ENCODE measurements at places on chromosomes 6 and 20.

DNA sequence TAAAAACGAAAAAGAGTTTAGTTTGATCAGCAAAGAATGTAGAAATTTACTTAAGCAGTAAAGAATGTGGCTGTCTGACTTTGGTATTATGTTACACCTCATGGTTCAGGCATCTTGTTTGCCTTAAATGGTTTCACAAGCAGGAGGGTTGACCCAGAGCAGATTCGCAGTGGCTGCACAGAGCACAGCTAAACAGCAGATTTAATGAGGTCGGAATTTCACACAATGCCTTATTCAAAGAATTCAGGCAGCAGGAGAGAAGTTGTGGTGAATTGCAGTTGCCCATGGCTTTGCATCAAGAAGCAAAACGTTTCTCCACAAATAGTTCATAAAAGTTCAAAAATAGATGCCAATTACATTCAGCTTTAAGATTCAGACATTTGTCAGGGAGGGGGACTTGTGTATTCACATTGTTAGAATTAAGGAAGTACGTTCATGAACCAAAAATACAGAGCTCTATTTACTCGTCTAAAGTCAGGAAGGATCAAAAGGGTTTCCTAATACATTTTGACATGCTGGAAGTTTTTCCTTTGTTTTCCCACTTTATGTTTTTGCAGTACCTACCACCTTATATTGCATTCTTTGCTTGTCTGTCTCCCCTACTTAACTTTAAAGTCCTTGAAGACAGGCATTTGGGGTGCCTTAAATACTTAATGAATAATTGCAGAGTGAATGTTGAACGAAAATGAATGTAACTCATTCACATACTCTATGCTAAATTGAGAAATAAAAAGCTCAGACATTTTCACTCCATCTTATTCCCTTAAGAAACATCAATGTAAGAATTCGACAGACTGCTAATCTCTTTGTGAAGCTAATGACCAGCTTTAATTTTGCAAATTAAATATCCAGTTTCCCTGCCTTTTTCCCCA lies 1163.6 kb upstream of the CITED2 start:
- DNase-seq, result no peak

GRCh38 chr20:45934046-45934585 lies 367 bp upstream of the PCIF1 start:
- no peak for DNase-seq

DNA sequence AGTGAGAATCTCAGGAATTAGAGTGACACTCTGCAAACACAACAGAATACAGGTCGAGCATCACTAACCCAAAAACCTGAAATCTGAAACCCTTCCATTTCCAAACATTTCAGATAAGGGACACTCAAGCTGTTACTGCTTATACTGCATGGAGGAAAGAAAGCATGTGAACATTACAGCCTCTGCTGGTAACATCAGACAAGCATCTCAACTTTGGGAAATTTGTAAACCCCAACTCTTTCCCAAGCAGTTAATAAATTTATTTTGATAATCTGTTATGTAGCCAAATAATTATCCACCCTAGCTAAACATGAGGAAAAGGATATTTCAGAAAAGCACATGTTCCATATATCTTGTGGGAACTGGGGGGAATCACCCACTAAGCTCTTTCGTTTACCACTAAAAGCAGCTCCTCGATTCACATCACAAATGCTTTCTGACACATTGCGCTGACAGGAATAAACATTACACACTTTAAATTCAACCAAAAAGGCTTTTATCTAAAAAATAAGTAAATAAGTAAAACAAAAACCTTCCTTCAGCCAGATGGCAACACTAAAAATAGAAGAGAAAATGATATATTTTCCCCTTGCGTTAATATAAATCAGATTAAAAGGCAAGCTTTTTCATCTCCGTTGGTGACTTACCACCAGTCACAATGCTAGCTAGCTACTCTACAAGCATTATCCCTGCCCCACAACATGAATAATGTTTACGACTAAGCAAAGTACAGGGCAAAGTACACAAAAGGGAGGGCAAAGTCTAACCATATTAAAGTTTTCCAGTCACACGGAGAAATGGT lies 120.8 kb downstream of the MAP7 start:
- DNase-seq, result no peak

GRCh38 chr6:149032599-149033405 lies 284.7 kb upstream of the TAB2 start:
- DNase-seq, result peak; percentile 20

- DNase-seq, result no peak
Observed at GRCh38 chr20:47861116-47861515, 75.8 kb upstream of the SULF2 start.

DNA sequence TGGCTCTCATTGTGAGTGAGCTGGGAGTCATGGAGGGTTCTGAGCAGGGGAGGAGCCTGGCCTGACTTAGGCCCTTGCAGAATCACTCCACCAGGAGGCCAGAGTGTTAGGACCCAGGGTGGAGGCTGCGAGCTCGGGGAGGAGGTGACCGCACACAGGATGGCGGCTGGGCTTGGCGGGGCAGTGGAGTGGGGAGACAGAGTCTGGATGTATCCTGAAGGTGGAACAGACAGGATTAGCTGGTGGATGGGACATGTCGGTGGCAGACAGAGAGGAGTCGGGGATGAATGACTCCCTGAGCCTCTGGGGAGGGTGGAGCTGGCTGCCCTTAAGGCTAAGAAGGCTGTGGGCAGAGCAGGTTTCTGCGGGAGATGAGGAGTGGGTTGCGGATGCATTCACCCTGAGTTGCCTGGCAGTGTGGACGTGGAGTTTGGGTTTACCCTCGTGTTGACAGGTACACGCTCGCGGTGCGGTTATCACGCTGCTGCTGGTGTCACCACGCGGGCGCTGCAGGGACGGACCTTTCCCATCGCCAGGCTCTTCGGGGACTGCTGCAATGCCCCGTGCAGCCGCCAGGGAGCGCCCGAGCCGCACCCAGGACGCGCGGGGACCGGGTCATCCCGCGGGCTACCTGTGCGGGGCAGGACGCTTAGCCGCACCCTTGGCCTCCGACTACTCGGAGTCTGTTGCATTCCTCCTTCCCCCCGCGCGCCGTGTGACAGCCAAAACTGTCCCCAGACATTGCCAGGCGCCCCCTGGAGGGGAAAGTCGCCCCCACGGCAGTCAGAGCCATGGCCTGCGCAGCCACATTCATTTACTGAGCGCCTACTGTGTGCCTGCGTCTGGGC lies 43.0 kb upstream of the PTGIS start:
- peak; percentile 36 for DNase-seq

DNA sequence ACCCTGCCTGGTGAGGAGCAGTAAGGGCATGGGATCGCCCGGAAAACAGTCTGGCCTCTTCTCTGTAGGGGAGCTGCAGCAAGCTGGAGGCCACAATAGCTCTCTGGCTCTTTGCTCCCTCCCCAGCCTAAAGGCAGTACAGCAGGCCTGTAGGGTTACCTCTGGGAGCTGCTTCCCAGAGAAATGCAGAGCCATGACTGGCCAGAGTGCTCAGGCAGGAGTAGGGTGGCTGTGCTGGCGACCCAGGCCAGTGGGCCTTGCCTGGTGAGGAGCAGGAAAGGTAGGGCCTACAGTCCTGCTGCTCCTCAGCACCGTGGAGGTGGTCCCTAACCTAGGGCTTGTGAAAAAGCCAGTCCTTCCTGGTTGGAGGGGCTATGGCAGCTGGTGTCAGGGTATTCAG lies 129.9 kb upstream of the CHD6 start:
- DNase-seq, result no peak

GRCh38 chr20:17573463-17573862 lies 3.6 kb downstream of the DSTN start:
- DNase-seq, result no peak

GRCh38 chr6:38865521-38866174 lies 150.5 kb downstream of the DNAH8 start:
- DNase-seq, result no peak

Data from stimulated activated CD8-positive, alpha-beta memory T cell treated with anti-CD3 and anti-CD28 coated beads, Interleukin-7, amount 100 ng/mL, for 4 hours (primary cell).